ENCODE measurements at places on chromosomes 2 and 18.

DNA sequence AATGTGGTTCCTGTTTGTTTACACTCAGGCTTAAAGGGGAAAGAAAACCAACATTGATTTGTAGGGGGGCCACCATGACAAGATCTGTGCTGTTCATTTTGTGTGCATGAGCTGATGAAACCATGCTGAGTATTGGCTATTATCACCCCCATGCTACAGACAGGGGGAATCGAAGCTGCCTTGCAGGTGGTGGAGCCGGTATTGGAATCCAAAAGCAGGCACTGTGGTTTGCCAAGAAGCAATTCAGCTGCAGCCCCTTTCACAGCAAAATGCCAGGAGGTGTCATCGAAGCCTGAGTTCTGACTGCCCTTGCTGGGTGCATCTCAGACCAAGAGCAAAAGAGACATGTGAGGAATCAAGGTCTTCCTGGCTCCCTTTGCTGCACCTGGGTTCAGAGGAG, 221.9 kb downstream of the UXS1 start:
- no peak for DNase-seq

DNA sequence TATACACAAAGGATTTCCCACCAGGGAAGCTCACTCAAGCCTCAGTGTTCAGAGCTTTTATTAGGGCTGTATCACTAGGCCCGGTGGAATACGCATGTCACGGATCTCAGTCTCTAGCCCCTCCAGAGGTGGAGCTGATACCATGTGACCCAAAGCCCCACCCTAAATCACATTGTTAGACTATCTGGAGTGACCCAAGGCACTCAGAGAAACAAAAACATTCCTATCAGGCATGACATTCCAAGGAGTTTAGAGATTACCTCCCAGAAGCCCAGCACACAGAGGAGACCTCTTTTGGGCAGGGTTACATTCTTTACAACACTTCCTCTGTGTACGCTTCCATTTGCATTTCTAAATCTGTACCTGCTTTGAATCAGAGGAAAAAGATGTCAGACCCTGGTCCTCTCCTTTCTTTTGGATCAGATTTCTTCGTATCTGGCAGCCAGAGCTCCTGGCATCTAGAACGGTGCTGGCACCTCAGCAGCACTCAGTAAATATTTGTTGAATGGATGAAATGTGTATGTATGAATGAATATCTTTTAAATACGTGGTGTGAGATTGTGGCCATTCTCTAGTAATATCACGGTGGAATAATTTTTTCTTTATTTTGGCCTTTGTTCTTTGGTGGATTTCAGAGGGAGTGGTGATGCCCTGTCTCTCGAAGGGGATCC, 37.7 kb upstream of the SMAD2 start:
- DNase-seq, result no peak

GRCh38 chr18:10285283-10285640, 169.2 kb upstream of the APCDD1 start:
- DNase-seq, result no peak

- no peak for DNase-seq
These were observed 206.2 kb downstream of the ARL4C start for GRCh38 chr2:234290671-234291070.

Measured in tongue (tissue), 3 donors.